ENCODE measurements at places on chromosomes 3 and 15. TPM values are rescaled to one million over a fixed set of nuclear protein-coding genes. Genes with fewer than 3 reads are reported as not detected.
A peak's percentile ranks its signal among the peaks of the same experiment; 100 is the strongest.

- DNase-seq, result peak; percentile 46
These were observed 12.3 kb upstream of the CRBN start for GRCh38 chr3:3191675-3192285.

GRCh38 chr3:42117175-42118008 lies 26.2 kb downstream of the TRAK1 start:
- DNase-seq, result peak; percentile 46

The TRAT1 gene
- total RNA-seq, result 0.16 TPM

DNA sequence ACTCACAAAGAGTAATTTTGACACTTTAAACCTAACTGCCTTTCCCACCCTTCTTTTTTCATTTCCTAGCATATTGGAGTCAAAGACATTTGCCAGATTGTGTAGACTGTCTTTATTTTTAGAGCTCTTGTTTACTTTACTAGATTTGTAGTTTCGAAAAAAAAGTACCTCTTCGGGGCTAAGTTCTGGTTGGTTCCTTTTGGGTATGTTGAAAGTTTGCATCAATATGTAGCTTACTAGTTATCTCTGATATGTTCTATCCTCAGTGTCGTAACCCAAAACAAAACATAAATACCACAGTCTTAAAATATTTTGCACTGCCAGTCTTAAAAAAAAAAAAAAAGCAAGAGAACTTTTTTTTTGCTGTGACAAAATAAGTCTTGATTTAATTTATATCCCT lies 52.2 kb downstream of the REC114 start:
- no peak for DNase-seq

- no peak for DNase-seq
These were observed 12.5 kb downstream of the EPB42 start for GRCh38 chr15:43208052-43209002.

DNA sequence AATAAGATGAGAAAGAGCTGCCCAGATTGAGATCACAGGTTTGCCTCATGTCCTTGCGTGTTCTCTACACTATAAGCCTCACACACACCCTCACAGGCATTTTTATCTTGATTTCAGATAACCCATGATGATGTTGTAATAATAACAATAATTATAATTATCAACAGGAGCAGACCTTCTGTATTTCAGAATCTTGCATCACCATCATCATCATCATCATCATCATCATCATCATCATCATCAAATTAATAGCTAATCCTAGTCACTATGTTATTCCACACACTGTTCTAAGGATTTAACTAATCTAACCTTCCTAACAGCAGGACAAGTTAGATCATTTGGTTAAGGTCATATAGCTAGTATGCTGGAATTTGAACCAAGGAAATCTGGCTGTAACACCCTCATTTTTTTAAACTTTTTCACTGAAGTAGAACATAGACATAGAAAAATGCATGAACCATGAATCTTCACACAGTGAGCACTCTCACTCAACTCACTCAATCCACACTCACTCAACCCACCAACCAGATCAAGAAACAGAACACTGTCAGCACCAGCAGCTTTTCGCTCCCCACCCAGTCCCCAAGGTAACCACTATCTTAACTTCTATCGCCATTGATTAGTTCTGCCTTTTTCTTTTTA lies 1.8 kb upstream of the SH2D7 start:
- DNase-seq, result no peak

The DNAH1 gene
- 1.2 TPM for total RNA-seq

DNA sequence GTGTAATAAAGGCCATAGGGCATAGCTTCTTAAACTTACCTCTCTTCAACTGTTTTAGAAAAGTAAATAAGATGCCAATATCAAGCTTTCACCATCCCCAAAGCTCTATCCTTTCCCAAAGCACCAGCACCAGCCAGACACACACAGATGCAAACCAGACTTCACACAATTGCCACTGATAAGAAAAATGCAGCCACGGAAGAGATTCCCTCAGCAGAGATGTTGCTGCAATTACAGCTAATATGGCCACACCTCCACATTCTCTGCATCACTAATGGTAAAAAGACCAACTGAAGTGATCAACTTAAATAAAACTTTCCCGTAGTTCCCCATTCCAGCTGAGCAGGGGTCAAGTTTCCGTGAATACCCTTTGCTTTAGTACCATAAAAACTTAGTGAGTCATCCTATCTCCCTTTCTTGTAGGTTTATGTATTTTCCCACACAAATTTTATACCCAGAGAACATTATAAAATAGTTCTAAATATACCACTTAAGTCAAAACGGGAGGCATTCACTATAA lies 64.4 kb downstream of the SLC9A9 start:
- no peak for DNase-seq

- no peak for DNase-seq
These were observed 476.3 kb upstream of the NAALADL2 start for GRCh38 chr3:174382878-174383277.

DNA sequence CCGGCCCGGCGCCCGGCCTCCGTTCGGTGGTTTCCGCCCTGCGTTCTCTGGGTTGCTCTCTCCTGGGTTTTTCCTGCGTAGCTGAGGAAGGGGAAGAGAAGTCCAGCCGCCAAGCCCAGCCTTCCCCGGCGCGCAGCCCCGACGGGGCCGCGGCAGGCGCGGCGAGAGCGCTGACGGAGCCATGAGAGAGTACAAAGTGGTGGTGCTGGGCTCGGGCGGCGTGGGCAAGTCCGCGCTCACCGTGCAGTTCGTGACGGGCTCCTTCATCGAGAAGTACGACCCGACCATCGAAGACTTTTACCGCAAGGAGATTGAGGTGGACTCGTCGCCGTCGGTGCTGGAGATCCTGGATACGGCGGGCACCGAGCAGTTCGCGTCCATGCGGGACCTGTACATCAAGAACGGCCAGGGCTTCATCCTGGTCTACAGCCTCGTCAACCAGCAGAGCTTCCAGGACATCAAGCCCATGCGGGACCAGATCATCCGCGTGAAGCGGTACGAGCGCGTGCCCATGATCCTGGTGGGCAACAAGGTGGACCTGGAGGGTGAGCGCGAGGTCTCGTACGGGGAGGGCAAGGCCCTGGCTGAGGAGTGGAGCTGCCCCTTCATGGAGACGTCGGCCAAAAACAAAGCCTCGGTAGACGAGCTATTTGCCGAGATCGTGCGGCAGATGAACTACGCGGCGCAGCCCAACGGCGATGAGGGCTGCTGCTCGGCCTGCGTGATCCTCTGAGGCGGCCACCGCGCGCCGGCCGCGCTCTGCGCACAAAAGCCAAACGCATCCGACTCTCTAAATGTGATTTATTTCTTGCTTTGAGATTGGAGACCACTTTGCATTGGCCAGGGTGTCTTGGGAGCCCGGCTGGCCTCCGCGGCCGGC lies 727 bp downstream of the RAP2B start:
- peak; percentile 18 for DNase-seq

- no peak for DNase-seq
These were observed 298.3 kb upstream of the GPR149 start for GRCh38 chr3:154728285-154728684.

DNA sequence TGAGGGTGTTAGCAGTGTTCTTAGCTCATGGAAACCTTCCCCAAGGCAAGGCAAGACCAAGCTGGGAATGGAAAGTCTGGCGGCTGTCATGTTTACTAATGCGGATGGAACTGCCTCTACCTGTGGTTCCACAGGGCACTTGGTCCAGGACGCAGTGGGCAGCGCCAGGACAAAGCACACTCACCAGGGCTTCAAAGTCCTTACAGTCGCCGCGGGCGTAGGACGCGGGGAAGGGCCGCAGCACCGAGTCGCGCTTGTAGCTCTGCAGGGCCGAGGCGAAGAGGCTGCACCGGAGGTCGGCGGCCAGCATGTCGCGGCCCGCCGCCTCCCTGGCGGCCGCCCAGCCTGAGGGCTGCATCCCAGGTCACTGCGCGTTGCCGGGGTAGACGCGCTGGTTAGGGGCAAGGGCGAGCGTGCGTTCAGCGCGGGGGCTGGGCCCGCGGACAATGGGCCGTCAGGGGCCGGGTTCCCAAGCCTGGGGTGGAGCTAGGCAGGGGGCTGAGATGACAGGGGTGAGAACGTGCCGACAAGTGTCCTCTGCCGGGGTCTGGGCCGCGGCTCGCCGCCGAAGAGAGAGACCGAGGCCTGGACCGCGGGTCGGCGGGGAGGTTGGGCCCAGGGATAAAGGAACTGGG lies 497 bp downstream of the PARP16 start:
- no peak for DNase-seq

- DNase-seq, result no peak
These were observed 22.6 kb upstream of the CSPG5 start for GRCh38 chr3:47601281-47601680.

The C3orf62 gene
- total RNA-seq, result 3.0 TPM

GRCh38 chr15:74438721-74439316 lies 5.1 kb upstream of the SEMA7A start:
- DNase-seq, result peak; percentile 76

- DNase-seq, result no peak
These were observed 37.7 kb upstream of the INO80 start for GRCh38 chr15:41153733-41154132.

DNA sequence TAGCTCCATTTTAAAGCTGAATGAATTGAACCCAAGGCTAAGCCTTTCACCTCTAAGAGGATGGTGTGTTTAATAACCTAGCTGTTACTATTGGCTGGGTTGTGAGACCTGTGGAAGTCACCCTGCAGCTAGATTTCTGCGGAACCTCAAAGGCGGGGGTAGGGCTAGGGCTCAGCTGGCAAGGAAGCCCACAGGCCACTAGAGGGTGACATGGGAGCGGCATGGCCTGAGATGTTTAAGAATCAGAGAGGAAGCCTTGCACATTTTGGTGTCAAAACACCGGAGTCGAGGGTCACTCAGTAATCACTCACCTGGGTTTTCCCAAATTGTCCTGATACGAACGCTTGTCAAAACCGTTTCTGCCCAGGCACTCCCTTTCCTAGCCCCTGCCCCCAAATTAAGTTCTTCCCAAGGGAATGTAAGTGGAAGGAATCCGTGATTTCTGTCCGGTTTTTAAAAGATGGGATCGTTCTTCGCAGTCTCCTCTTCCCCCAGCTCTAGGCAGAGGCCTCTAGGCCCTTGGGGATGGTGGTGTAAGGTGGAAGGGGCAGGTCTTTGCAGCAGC lies 3.8 kb upstream of the ACAD9 start:
- DNase-seq, result peak; percentile 45

DNA sequence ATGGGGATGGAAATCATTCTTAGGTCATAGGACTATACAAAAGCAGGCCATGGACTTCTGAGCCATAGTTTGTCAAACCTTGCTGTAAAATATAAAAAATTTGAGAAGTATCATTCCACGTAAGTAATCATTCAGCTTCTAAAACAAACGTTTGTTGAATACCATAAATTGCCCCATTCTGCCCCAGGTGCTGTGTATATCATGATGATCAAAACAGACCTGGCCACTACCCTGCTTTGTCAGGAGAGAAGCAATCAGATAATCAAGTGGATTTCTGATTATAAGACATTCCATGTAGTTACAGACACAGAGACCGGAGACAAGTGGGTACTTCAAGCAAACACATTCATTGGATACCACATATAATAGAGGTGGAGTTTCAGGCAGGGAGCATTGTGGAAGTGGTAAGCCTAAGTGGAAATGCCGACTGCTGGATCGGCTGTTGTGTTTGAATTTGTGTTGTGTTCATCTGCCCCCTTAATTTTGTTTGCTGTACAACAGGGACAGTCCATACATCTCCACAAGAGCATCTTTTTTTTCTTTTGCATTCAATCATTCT lies 61.7 kb downstream of the TGFBR2 start:
- DNase-seq, result no peak

DNA sequence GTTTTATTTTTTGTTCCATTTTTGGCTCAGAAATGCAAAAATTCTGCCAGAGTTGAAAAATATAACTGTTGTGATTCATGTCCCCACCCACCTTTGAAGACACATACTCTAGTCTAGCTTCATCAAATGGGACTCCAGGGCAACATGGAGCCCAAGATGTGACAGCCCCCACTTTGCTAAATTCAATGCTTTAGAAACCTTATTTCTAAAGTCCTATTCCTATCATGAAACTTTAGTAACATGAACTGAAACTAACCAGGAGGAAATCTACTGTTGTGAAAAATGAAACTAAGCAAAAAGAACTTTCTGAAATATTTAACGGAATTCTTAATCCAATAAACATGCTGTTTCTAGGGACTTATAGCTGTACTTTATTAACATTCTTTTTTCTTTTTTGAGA lies 20.3 kb downstream of the UBP1 start:
- no peak for DNase-seq

All from K562 (cell line).